Cardiac muscle cell (in vitro differentiated cells and primary cell): ENCODE measurements at places on chromosomes 13 and 19. TPM values are rescaled to one million over a fixed set of nuclear protein-coding genes. Genes with fewer than 3 reads are reported as not detected.

DNA sequence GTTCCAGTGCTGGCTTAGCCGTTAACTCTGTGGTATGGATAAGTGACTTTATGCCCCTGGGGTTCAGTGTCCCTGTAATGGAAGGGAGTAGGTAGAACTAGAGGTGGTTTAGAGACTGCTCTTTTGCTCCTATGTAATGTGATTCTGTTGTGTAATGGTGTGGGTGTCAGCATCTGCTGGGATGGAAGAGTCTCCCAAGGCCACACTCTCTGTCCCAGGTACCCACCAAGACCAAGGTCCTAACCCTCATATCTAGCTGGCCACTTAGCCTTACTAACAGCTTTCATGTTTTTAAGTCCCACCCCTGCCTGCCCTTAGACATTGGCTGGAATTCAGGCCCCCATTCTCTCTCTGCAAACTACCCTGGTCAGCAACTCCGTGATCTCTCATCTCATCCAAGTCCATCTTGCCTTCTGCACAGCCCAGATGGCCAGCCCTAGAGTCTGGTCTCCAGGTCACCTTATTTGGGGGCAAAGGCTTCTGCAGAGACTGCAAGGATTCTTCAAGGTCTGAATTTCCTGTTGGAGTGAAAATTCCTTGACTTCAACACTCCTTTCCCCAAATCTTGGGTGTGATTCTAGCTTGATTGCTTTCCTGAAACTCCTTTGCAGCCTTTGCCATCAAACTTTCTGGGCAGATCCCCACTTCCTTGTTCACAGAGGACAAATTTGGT, 48.4 kb downstream of the SERP2 start:
- no peaks in the 10 kb centered on the region for H3K27me3 ChIP-seq
- H3K4me3 ChIP-seq, result no peak overlapping the region
- no peak overlapping the region for H3K27ac ChIP-seq

- H3K27me3 ChIP-seq, result peaks cover 25% of the 10 kb centered on the region
- no peaks in the 10 kb centered on the region for H3K36me3 ChIP-seq
- H3K4me1 ChIP-seq, result peaks cover 4% of the 10 kb centered on the region
- no peak within 1 kb of the TSS for H3K27ac ChIP-seq
Observed at GRCh38 chr19:2702170-2703076, at the start of gene GNG7. GNG7 (minus strand) TSS chr19:2702694; CDS start chr19:2520688, 182,006 bp downstream.

DNA sequence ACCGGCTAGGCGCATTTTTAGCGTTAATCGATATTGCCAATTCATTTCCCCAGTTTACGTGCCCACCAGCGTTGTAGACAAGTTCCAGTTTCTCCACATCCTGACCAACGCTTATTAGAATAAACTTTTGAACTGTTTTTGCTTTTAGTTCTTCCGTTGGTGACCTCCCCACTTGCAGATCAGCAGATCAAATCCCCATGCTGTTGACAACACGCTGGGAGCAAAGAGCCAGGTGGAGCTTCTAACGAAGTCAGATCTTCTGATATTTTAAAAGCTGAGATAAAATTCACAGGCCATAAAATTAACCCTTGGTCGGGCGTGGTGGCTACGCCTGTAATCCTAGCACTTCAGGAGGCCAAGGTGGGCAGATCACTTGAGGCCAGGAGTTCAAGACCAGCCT, 21.2 kb downstream of the RCN3 start:
- no peaks in the 10 kb centered on the region for H3K4me1 ChIP-seq
- H3K27ac ChIP-seq, result peak overlapping the region; percentile 9
- no peaks in the 10 kb centered on the region for H3K36me3 ChIP-seq
- no peak for DNase-seq

- H3K27me3 ChIP-seq, result no peaks in the 10 kb centered on the region
- H3K4me1 ChIP-seq, result no peaks in the 10 kb centered on the region
- H3K27ac ChIP-seq, result no peak overlapping the region
- no peak for DNase-seq
Observed at GRCh38 chr19:6063576-6064335, 46.5 kb downstream of the RFX2 start.

DLEU7 gene
- not detected in 2 replicates for total RNA-seq
